ENCODE measurements at places on chromosomes 11 and 22.

DNA sequence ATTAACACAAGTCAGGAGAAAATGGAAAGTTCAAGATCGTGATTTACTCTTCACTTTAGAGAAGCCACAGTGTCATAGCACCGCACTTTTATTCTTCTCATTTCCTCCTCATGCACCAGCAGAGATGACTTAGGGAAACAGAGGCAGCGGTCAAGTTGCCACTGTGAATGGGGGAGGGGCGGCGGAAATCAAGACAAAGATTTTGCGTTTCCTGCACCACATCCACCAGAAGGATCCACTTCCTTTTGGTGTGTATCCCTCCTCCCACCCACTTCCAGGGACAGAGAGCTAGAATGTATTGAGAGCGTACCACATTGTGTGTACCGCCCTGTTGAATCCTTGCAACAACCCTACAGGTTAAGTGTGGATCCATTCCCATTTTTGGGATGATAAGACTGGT lies 21.8 kb downstream of the TSPAN18 start:
- DNase-seq, result no peak

DNA sequence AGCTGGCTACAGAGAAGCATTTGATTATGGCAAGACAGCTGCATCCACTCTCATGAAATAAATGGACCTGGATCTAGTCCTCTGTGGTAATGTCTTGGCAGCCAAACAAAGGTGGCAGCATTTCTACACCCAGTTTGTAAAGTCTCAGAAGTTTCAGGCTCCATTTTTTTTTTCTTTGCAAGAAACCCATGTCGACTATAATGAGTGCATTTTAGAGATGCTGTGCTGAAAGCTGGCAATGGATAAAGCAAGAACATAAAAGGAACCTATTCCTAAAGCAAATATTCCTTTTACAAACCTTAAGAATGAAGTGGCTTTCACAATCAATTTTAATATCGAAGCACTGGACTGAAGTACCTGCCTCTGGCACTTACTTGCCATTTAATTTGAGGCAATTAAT lies 33.5 kb downstream of the THAP12 start:
- DNase-seq, result no peak

DNA sequence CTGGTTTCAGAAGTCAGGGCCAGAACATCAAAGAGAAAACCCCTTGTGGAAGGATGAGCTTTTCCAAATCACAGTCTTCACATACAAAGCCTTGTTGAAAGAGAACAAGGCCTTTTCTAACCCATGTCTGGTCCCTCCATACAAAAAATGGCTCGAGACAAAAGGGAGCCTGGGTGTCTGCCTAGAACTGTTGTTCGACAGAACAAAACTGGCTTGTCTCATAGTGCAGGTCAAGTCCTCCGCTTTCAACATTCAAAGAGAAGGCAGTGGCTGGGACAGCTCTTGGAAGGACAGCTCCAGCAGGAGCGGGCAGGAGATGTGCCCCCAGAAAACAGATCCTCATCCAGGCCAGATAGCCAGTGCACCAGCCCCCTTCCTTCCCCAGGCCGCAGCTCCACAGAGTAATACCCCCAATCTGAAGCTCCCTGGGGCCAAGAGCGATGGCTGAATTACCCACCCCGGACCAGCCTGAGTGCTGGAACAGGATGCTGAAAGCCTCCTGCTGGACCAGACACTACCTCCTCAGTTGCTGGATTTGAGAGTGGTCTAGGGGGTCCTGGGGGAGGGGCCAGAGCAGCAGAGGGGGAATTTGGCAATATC lies 27.6 kb downstream of the USH1C start:
- DNase-seq, result no peak

GRCh38 chr11:93686812-93687211 lies 25.3 kb downstream of the CEP295 start:
- DNase-seq, result no peak

DNA sequence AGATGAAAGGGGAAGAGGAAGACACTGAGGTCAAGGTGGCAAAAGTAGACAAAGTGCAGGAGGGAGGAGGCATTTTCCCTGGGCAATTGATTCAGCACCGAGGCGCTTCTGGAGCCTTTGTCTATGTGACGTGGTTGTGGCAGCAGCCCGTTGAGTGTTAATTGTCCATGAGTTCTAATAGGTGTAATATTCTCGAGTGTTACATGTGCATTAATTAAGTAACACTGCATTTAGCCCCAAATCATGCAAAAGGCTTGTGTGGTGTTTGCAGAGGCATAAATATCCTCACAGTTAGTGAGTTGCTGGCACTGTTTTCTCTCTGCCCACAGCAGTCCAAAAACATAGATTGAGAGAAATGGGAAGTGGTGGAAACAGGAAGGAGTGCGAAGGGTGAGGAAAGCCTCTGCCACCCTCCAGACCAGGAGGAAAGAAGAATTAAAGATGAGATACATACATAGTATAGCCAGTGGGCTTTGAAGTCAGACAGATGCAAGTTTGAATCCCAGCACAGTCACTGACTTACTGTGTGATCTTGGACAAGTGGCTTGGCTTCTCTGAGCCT lies 361.2 kb downstream of the MN1 start:
- DNase-seq, result no peak

- no peak for DNase-seq
These were observed 20.7 kb upstream of the PICK1 start for GRCh38 chr22:38036392-38037062.

DNA sequence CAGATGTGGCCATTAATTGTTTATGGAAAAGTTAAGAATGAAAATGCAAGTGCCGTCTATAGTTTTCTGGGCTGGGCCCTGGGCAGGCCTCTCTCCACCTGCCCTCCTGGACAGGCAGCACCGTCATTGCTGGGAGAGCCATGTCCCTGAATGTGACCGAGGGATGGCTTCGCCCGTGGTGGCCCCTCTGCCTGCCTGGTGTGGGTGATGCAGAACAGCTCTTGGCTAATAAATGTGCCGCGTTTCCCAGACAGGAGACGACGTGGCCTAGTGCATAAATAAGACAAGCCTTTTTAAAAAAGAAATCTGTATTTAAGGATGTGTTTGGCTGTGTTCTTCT lies 407.3 kb downstream of the TBC1D22A start:
- no peak for DNase-seq

- no peak for DNase-seq
These were observed 663 bp upstream of the LARGE2 start for GRCh38 chr11:45921561-45922424.

DNA sequence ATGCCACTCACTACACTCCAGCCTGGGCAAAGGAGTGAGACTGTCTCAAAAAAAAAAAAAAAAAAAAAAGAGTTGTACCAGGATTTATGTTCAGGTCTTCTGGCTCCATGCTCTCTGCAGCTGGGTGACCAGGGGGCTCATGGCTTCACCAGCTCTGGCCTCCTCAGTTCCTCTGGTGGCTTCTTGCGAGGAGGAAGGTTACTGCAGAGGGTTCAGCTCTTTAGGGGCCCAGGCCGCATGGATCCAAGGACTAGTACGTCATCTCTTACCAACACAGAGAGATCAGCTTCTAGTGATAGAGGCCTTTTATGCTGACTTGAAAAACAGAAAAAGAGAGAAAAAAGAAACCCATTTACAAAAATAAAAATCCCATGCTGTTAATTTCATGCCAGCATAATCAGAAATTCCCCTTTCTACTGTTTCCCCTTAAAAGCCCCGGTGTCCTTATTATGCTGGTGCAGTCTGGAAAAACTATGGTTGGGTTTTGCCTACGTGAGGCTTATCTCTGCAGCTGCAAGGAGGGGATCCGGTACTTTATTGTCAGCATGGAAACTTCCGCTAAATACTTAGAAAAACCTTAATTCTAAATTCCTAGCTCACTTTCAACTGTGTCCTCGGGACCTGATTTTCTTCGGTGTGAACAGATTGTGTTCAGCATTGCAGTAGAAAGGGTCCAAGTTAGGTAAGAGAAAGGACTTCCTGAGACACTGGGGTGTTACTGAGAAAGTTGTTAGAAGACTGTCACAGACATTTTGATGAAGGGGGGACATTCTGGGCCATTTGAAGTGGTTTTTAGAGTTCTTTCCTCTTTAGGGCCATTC lies 13.7 kb downstream of the ZBTB16 start:
- DNase-seq, result no peak

DNA sequence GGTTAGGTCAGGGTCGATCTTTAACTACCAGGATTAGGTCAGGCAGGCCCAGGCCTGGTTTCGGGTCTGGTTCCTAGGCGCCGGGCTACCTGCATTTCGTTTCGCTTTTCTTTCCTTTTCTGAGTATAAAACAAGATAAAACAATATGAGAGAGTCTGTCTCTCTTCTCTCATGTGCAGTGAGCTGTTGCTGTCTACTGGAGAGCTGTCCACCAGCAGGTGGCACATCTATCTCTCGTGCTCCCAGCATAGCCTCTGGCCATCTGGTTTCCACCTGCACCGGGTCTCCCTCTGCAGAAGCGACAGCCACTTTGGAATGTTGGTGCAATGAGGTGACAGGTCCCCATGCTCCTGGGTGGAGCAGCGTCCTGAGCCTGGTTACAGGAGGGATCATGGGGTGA lies 27.6 kb downstream of the RIBC2 start:
- peak; percentile 23 for DNase-seq

- DNase-seq, result no peak
These were observed 88.0 kb upstream of the POU2AF2 start for GRCh38 chr11:111157571-111157970.

DNA sequence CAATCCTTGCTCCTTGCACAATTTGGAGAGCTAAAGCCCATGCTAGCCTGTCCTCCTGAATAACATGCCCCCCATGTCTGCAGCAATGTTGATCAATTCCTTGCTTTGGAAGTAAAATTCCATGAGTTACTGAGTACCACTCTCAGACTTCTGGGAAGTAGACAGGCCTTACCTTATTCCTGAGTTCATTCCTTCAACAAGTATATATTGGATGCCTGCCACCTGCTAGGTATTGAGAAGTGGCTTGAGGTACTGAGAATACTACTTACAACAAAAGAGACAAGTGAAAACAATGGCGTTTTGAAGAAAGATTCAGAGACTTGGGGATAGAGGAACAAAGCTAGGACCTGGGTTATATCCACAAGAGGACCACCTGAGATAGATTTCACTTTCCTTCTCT lies 12.4 kb downstream of the PATE2 start:
- no peak for DNase-seq

DNA sequence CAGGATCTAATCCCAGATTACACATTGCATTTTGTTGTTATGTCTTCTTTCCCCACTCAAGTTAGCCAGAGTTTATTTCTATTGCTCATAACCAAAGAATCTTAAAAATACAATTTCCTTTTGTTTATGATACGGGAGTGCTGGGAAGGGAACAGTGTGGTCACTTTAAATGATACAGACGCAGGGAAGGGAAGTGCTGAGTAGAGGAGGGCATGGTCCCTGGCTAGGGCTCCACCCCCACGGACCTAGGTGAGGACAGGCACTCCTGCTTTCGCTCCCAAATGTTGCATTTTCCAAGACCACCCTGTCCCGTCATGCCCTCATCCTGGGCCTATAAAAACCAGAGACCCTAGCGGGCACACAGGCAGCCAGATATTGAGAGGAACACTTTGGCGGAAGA lies 30.6 kb upstream of the NARS2 start:
- DNase-seq, result no peak

- DNase-seq, result no peak
These were observed 2.2 kb downstream of the GLB1L2 start for GRCh38 chr11:134333946-134334345.

DNA sequence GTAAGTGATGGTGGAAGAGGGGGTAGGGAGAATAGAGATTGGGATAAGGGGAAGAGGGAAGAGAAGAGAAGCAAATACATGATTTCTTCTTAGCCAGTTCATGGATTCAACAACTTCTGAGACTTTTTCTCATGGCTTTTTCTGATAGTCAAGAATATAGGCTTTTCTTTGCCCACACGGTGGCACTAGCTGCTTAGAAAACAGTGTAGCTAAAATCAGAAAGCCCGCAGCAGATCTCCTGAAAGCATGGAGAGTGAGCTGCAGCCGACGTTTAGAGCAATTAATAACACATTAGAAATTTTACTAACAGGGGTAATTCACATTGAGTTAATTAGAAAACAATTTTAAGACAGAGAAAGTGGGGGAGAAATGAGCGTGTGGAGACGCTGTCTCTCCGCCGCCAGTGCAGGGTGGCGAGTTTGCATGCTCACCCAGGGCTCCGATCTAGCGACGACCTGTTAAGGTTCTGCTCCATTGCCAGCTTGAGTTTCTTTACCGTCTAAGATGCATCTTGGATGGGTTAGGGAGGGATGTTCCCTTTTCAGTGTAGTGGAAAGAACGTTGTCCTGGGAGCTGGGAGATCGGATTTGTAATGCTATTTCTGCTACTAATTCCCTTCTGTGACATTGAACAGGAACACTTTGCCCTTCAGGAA lies 3.3 kb upstream of the RAG1 start:
- DNase-seq, result no peak

GRCh38 chr22:44396021-44396726 lies 83.4 kb upstream of the SHISAL1 start:
- DNase-seq, result no peak

GRCh38 chr11:9711454-9712307 lies 47.8 kb downstream of the SWAP70 start:
- DNase-seq, result no peak

DNA sequence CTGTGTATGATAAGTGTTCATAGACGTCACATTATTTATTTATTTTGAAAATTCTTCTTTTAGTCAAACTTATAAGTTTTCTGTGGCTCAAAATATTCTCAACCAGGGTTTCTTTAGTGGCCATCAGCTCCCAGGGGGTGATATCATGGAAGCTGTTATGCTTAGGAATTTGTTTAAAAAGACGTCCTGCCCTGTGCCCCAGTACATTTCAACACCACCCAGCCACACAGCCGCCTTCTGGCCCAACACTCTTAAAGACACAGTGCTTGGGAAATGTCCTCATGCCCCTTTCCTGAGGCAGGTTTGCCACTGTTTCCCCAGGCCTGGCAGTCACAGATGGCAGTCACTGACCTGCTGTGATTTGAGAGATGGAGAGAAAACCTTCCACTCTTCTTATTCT lies 19.9 kb downstream of the TSKU start:
- no peak for DNase-seq

GRCh38 chr11:133360860-133361688 lies 171.2 kb downstream of the OPCML start:
- no peak for DNase-seq

GRCh38 chr11:73838443-73839122 lies 38.1 kb downstream of the COA4 start:
- peak; percentile 23 for DNase-seq

- no peak for DNase-seq
These were observed 47.1 kb downstream of the INSC start for GRCh38 chr11:15161790-15162189.

DNA sequence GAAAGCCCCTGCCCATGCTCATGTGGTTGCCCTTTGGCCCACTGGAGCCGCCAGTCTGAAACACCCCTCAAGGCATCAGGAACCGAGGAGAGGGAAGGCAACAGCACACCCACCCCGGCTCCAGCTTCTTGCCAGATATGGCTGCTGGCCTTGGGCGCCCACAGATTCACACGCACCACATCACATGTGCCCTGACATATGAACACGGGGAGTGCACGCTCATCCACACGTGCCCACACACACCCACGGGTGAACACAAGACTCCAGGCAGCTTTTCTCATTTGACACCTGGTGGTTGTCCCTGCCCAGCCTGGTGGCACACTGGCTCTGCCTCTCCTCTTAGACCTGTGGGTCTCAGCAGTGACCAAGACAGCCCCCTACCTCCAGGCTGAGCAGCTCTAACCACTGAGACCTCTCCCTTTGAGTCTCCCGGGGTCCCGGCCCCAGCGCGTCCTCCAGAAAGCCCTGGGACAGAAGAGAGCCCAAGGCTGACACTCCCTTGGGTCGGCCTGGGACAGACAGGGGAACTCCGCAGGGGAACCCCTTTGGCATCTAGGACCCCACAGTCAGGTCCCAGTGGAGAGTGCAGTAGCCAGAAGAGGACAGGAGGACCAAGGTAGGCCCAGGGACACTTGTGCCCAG lies 2.7 kb upstream of the MAPK12 start:
- no peak for DNase-seq
